Naive thymus-derived CD4-positive, alpha-beta T cell (primary cell): ENCODE measurements at places on chromosomes 6 and 20. TPM values are rescaled to one million over a fixed set of nuclear protein-coding genes. Genes with fewer than 3 reads are reported as not detected.

DNA sequence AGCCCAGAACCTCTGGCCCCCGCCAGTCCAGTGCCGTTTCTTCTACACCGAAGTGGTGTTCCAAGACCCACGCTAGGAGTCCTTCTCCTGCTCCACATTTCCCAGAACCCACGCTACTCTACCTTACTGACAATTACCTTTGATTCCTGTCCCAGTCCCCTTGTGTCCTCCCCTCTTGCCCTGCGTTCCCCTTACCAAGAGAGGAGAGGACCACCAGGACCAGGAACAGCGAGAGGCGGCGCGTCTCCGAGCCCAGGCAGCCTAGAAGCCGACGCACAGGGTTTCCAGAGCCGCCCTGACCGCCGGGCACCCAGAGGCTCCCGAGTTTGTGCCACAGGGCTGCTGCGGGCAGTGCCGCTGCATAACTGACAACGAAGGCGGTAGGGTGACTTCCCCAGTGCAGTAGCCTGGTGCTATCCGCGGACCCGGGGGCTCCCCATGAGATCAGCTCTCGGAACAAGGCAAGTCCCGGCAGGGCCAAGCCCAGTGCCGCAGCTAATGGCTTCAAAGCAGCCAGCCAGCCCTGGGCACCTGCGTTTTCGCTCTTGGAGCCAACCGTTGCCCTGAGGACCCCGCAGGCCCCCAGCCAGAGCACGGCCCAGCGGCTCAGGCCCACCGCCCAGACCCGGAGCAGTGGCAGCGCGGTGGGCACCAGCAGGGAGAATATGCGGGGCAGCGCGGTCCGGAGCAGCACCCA is 512 bp downstream of the TAP1 start:
- H3K27ac ChIP-seq: peak overlapping the region; percentile 100
- H3K4me1 ChIP-seq: peaks cover 53% of the 10 kb centered on the region
- H3K27me3 ChIP-seq: no peaks in the 10 kb centered on the region
- DNase-seq: no peak
- H3K4me3 ChIP-seq: peak overlapping the region; percentile 91

DNA sequence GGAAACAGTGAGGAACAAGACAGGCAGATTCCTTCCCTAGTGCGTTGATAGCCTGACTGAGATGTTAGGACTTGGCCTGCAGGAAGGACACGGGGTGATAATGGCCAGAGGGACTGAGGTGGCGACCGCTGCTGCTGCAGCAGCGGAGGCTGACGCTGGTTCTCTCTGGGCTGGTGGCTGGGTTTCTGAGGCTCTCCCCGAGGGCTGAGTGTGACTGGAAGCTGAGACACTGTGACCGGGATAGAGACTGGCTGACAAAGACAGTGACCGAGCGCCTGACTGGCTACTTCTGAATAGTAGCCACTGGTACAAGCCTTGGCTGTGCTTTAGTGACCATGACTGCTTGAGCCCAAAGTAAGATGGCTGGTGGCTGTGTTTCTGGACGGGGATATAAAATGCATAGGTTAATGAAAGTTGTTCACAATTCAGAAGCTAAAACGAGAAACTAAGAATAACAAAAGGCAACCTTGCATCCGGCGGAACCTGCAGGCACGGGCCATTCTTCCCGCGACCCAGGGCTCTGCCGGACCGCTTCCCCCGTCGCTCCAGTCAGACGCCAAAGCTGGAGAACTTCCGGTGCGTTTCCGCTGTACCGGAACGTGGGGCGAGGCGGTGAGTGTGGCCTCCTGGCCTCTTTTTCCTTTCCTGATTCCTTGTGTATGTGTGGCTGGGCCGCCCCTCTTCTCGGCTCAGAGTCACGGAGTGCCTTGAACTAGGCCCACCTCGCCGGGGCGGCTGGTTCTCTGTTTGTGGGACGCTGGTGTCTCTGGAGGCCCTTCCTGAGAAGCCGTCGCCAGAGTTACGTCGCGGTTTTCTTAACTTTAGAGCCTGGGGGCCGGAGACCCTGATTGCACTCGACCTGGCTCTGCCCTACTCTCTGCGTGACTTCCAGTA is at the start of gene AAR2:
Gene AAR2 (plus strand): TSS at position 587 of the 894 bp plus-strand sequence. CDS start 3,391 bp downstream, outside the sequence.
- peak; percentile 64 for DNase-seq
- peak within 1 kb of the TSS; percentile 80 for H3K27ac ChIP-seq
- H3K4me1 ChIP-seq: peaks cover 4% of the 10 kb centered on the region

DNA sequence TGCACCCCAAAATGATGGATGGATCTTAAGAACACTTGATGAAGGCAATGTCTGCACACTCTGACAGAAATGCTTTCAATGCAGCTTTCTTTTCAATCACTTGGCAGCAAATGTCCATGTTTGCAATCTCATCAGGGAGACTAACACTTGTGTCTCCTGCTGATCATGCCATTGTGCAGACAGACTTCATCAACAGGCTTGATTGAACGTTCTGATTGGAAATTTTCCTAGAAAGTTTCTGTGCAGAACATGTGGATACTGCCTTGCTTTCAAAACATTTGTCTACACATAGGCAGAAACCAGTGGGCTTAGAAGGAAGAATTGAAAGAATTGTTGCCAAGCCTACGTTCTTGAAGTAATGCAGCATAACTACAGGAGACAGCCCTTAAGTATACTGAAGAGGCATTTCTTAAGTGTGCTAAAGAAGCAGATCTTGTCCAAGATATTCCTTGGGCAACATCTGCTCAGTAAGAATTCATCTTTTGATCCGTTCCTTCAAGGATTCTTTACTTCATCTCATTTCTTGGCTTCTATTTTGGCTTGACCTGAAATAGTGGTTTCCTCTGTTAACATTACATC is 120.4 kb upstream of the PLCB4 start:
- no peaks in the 10 kb centered on the region for H3K4me1 ChIP-seq
- no peak overlapping the region for H3K4me3 ChIP-seq
- H3K27me3 ChIP-seq: no peaks in the 10 kb centered on the region
- no peak overlapping the region for H3K27ac ChIP-seq
- DNase-seq: no peak
- H3K36me3 ChIP-seq: no peaks in the 10 kb centered on the region

The KIF25 gene
- total RNA-seq: not detected

The MYMX gene
- total RNA-seq: not detected

The TP53TG5 gene
- 0.46 TPM for total RNA-seq
